ENCODE measurements at places on chromosomes 3 and 15. TPM values are rescaled to one million over a fixed set of nuclear protein-coding genes. Genes with fewer than 3 reads are reported as not detected.
A peak's percentile ranks its signal among the peaks of the same experiment; 100 is the strongest.

DNA sequence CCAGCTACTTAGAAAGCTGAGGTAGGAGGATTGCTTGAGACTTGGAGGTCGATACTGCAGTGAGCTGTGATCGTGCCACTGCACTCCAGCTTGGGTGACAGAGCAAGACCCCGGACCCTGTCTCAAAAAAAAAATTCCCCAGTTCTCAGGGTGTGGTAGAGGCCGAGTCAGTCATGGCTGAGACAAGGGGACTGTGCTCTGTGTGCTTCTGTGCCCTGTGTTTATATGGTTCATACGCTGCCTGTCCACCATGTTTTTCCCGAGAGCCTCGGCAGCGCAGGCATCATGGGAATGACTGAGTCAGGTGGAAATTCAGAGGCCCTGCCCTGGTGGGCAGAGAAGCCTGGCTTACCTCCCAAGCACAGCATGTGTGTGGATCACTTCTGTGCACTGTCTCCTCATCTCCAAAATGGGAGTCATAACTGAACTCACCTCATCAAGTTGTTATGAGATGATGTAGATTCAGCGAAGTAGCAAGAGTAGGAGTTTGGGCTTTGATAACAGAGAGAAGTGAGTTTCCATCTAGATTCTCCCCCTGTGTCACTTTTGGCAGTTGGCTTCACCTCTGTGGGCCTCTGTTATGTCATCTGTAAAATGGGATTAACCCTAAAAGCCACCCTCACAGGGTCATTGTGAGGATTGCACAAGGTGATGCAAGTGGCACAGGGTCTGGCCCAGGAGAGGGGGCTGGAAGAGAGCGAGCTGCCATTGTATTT, 56.9 kb downstream of the FLNB start:
- no peak for DNase-seq
- no peaks in the 10 kb centered on the region for H3K27me3 ChIP-seq
- no peak overlapping the region for H3K27ac ChIP-seq
- no peaks in the 10 kb centered on the region for H3K4me1 ChIP-seq

- H3K27ac ChIP-seq: no peak overlapping the region
- H3K36me3 ChIP-seq: no peaks in the 10 kb centered on the region
- no peaks in the 10 kb centered on the region for H3K27me3 ChIP-seq
Observed at GRCh38 chr3:54347933-54348332, 225.6 kb downstream of the CACNA2D3 start.

- H3K36me3 ChIP-seq: no peaks in the 10 kb centered on the region
- no peaks in the 10 kb centered on the region for H3K4me1 ChIP-seq
- no peak overlapping the region for H3K4me3 ChIP-seq
- H3K27me3 ChIP-seq: no peaks in the 10 kb centered on the region
Observed at GRCh38 chr3:168495270-168495669, 399.5 kb upstream of the GOLIM4 start.

GRCh38 chr3:174294616-174295015, 564.5 kb upstream of the NAALADL2 start:
- no peak overlapping the region for H3K27ac ChIP-seq
- H3K36me3 ChIP-seq: no peaks in the 10 kb centered on the region
- H3K27me3 ChIP-seq: no peaks in the 10 kb centered on the region
- no peak for DNase-seq

LMCD1 gene
- total RNA-seq: 1.7 TPM

GRCh38 chr15:47987908-47988532, 132.8 kb upstream of the SLC24A5 start:
- H3K4me1 ChIP-seq: no peaks in the 10 kb centered on the region
- no peak overlapping the region for H3K4me3 ChIP-seq
- no peak overlapping the region for H3K27ac ChIP-seq
- H3K27me3 ChIP-seq: no peaks in the 10 kb centered on the region
- peak; percentile 38 for DNase-seq

GRCh38 chr3:123458255-123458654, 9.4 kb upstream of the ADCY5 start:
- no peak for DNase-seq
- no peak overlapping the region for H3K27ac ChIP-seq
- no peaks in the 10 kb centered on the region for H3K27me3 ChIP-seq

SMCO1 gene
- not detected for total RNA-seq

DNA sequence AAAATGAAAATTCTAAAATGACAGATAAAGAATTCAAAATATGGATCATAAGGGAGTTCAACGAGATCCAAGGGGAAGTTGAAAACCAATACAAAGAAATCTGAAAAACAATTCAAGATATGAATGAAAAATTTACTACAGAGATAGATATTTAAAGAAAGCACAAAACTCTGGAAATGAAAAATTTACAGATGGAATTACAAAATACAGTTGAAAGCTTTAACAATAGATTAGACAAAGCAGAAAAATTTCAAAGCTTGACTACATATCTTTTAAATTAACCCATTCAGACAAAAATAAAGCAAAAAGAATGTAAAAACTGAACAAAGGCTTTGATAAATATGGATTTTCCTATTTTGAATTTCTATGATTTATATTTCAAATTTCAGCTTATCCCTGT, 211.1 kb downstream of the SLC9A9 start:
- H3K27ac ChIP-seq: no peak overlapping the region
- no peak overlapping the region for H3K4me3 ChIP-seq
- H3K27me3 ChIP-seq: no peaks in the 10 kb centered on the region

AP4E1 gene
- 11.4 TPM for total RNA-seq

DNA sequence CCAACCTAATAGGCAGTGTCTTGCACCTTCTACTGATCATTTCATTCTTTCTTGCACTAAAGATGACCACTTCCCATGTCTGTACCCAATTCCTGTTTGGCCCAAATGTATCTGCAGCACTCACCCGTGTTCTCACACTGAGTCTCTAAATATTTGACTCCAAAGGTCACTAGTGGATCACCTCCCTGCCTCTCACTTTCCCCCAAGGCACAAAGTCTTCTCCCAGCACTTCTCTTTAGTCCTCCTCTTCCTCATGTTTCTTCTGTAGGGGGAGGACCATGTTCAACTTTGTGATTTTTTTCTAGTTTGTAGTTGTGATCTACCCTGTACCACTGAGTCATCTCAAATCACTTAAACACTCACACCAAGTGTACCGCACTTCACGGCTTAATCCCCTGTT, 13.9 kb downstream of the NR1I2 start:
- H3K4me3 ChIP-seq: no peak overlapping the region
- H3K27ac ChIP-seq: no peak overlapping the region
- no peaks in the 10 kb centered on the region for H3K27me3 ChIP-seq
- H3K36me3 ChIP-seq: no peaks in the 10 kb centered on the region
- H3K4me1 ChIP-seq: no peaks in the 10 kb centered on the region
